ENCODE measurements at places on chromosomes 6 and 20.

DNA sequence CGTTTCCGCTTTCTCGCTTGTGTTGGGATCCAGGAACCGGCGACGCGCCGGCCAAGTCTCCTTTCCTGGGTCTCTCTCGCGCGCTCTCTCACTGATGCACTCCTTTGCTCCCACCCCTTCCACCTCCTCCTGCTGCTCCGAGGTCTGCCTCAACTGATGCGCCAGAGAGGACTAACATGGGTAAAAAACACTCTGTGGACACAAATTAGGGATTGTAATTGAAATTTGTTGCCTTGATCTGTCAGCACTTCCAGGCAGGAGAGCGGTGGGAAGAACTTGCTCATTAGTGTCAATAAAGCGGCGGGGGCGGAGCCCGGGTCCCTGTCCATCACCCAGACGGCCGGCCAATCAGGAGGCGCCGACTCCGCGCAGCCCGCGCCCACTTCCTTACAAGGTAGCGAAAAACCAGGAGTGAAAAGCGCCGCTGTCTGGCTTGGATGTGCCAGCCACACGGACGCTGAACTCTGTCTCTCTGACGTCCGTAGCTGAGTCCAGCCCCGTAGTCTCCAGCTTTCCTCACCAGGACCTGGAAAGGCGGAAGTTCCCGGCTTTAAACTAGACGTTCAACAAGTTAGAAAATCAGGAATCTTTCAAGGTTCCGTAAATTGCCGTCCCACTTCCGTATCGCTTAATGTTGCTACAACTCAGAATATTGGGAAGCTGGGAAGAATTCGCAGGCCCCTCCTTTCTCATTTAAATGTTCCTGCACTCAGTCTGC, at the start of gene TBX18:
TSS of gene TBX18 (minus strand) at position 267 of the 718 bp plus-strand sequence. CDS start 417 bp downstream, outside the sequence.
- no peak for DNase-seq

DNA sequence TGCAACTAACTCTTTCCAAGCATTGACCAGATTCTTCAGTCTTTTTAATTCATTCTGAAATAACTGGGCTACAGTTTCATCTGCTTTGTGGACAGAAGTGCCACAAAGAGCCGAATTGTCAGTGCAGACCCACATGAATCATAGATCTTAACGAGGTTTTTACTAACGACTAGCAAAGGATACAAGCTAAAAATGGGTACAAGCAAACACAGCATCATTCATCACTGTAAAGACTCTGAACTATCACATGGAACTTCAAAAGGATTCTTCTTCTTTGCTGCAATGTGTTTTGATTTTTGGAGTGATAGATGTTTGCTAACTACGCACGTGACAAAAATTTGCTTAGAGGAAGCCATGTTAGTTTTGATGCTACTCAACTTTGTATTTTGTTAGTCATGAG, 227.1 kb downstream of the ESR1 start:
- no peak for DNase-seq

DNA sequence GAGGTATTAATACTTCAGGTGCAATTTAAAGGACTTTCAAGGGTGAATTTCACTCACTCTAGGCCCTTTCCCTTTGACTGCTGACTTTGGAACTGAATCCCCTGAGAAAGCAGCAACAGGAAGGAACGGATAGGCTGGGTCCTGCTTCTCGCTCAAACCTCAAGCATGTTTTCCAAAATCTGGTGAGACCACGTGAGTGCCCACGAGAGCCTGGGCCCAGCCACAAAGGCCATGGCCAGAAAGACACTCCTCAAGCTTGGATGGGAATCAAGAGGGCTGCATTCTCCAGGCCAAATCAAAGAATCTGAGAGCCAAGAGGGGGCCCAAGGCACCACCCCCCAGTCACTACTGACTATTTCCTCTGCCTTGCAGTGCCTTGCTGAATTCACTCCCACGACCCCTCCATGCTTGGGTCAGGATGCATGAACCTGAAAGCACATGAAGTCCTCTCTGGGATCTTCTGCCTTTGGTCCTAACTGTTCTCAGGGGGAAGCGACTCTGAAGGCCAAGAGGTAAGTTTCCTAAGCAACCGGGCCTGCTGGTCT, 146.1 kb downstream of the NFATC2 start:
- DNase-seq: no peak

GRCh38 chr6:53281518-53282215, 67.1 kb downstream of the ELOVL5 start:
- no peak for DNase-seq

DNA sequence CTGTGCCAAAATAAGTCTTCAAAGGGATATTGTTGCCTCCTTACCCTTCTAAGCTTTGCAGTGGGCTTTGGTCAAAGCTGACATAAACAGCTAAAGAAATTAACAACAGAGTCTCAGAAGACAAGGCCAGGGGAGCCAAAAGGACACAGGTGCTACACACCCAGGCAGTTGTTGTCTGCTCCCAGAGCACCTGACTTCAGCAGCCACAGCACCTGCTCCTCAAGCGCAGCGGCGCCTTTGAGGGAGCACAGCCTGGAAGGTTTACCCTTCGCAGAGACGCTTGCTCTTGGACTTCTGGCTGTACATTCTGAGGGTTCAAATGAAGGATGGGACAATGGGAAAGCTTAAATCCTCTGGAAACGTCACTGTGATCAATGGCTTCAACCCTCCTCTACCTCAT, 16.6 kb downstream of the B4GALT5 start:
- DNase-seq: no peak

DNA sequence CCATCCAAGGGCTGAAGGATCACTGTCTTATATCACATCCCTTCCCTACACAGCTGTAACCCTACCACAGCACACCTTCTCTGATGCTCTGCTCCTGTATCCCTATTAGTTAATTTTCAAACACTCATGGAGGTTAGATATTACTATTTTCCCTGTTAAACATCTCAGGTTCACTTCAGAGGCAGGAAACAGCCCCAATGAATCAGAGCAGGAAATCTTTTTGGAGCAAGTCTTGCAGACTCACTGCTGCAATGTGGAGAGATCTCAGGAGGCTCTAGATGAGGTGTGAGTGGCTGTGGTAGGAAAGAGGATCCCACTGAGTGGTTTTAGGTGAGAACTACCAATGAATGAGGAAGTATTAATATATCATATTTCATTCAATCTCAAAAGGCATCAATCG, 19.7 kb upstream of the HTR1B start:
- DNase-seq: no peak

GRCh38 chr20:46955601-46956556, 61.2 kb downstream of the EYA2 start:
- DNase-seq: no peak

GRCh38 chr20:63668351-63668750, 10.2 kb downstream of the RTEL1 start:
- no peak for DNase-seq

DNA sequence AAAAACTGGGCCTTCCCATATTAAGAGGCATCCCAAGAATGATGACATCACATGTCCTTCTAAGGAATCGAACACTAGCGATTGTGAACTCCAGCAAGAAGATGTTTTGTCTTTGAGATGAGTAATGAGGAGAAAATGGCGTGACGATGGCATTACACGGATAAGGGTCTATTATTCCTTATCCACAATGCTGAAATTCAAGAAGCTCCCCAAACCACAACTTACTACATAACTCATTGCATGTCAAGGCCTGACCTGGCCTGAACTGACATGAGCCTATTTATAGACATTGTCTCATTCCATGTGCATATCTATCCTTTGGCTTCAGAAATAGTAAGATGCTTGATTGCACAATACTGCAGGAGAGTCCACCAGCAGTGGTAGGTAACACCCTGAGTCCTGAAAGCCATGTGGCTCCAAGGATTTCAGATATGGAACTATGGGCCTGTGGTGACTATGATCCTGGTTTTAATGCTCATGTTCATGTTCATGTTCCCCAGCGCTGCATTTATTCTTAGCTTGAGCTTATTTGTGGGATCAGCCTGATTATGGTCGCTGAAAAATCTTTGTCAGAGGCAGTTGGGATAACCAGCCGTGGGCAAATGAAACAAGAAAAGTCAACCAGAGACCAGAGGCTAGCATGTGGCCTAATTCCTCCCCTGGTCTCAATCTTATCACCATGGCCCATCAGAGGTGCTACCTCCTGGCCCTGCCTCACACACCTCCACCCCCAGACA, 183.2 kb upstream of the JARID2 start:
- no peak for DNase-seq

DNA sequence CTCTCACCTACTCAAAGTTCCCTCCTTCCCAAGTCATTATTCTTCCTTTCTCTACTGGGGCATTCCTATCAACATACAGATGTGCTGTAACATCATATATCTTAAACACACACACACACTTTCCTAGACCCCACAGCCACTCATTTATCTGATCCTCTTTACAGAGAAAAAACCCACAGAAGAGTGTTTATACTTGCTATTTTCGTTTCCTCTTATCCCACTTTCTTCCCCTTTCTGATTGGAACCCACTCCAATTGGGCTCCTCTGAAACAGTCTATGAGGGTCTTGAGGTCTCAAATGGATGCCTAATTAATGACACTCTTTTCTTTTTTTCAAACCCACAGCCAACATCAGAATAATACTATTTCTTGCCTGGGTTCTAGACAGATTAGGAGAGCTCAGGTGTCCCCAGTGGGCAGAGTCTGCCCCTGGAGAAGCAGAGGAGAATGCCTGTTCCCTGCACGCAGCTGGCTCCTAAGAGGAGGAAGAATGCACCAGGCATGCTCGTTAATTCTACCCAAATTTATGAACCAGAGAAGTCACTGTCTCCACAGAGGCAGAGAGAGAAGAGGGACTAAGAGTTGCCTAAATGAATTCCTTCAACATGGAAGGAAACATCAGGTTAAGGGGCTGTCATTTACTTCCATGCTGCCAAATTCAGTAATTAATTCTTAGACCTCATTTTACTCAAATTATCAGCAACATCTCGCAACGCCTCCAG, 65.9 kb downstream of the CRYBG1 start:
- no peak for DNase-seq

- no peak for DNase-seq
These were observed 27.8 kb downstream of the FGD2 start for GRCh38 chr6:37033255-37033654.

- no peak for DNase-seq
These were observed 34.0 kb upstream of the MMS22L start for GRCh38 chr6:97316978-97317377.

DNA sequence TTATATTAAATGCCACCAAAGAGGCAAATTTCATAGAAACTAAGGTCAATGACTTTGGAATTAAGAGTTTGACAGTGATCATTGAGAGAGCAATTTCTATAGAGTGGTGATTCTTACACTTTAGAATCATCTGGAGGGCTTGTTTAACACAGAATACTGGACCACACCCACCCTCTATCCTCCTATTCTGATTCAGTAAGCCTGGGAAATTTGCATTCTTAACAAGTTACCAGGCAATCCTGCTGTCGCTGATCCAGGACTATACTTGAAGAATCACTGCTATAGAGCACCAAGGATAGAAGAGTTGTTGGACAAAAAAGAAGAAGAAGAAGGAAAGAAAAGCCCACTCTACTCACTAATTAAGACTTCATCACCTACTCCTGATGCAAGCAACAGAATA, 21.3 kb upstream of the TBX18 start:
- no peak for DNase-seq

GRCh38 chr6:85455471-85456026, 5.7 kb downstream of the NT5E start:
- DNase-seq: no peak

DNA sequence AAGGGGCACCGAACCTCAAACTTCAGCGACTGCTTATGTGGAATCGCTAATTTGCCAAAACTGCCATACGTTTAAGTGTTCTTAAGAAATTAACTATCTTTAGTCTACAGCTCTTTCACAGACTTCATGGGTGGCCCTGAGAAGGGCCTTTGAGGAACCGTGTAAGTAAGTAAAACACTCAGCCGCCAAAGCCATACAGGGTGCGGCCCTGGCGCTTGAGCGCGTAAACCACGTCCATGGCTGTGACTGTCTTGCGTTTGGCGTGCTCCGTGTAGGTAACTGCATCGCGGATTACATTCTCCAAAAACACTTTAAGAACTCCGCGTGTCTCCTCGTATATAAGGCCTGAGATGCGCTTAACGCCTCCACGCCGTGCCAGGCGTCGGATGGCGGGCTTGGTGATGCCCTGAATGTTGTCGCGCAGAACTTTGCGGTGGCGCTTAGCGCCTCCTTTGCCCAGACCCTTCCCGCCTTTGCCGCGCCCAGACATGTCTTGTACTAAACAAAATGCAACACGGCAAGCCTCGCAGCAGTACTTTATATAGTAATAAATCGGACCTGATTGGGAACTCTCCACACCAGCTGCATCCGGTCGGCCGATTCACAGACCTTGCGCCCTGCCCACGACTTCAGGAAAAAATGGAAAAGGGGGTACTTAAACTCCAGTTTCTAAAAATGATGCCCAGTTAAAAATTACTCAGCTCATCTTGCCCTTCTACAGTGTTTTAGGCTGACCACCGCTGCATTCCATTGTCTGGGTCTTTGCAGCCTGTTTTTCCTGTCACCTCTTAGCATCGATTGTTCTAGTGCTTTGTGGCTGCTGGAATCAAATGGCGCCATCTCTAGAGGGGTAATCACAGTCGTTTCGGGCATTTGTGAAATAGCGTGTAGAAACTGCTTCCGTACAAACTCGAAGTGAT, 38.9 kb downstream of the OR2B2 start:
- DNase-seq: peak; percentile 52

GRCh38 chr6:85473748-85474147, 23.9 kb downstream of the NT5E start:
- DNase-seq: no peak

Measured in activated naive CD4-positive, alpha-beta T cell (primary cell).